IMR-90 (cell line): ENCODE measurements at places on chromosomes 1 and 21. TPM values are rescaled to one million over a fixed set of nuclear protein-coding genes. Genes with fewer than 3 reads are reported as not detected.

DNA sequence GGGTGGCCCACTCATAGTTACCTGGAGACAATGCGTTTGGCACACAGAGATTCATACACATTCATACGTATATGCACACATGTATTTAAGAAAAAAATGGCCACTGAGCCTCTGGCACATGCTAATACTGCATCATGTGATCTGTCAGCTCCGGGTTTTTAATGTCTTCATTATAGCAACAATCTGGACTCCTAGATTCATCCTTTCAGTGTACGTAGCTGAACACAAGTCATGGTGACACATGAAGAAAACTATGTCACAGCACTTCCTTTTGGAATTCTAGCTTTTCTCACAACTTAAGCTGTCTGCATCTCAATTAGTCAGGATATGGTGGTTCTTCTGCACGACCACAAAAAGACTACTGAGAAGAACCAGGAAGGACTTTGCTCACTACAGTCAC, 24.7 kb downstream of the HSF2BP start:
- H3K4me3 ChIP-seq, result no peak overlapping the region
- H3K27me3 ChIP-seq, result no peaks in the 10 kb centered on the region
- H3K27ac ChIP-seq, result no peak overlapping the region
- H3K4me1 ChIP-seq, result peaks cover 8% of the 10 kb centered on the region
- H3K36me3 ChIP-seq, result no peaks in the 10 kb centered on the region
- peak; percentile 25 for DNase-seq

The KIFAP3 gene
- total RNA-seq, result 10.9 and 22.2 TPM in 2 replicates

DNA sequence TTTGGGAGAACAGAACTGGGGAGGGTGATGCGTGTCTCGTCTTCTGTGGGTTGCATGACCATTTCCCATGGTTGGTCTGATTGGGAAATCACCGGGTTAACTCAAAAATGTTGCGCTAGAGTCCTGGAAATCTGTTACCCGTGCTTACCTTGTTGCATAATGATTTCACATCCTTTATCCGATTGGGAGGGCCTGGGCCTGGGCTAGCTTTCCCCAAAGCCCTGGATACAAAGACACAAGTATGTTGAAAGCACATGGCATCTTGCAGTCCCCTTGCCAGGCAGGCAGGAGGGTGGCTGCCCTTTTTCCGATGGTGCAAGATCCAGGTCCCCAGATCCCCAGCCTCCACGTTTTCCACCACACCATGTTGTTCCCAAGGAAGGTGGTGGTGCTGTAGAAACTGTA, 582 bp downstream of the TRPM2 start:
- no peak overlapping the region for H3K4me3 ChIP-seq
- no peaks in the 10 kb centered on the region for H3K4me1 ChIP-seq
- no peaks in the 10 kb centered on the region for H3K36me3 ChIP-seq
- no peak overlapping the region for H3K27ac ChIP-seq
- peaks cover 43% of the 10 kb centered on the region for H3K27me3 ChIP-seq

- H3K27ac ChIP-seq, result no peak overlapping the region
- no peak for DNase-seq
- H3K4me3 ChIP-seq, result no peak overlapping the region
- no peaks in the 10 kb centered on the region for H3K27me3 ChIP-seq
These were observed 36.7 kb downstream of the CRB1 start for GRCh38 chr1:197304638-197305200.

The SYPL2 gene
- total RNA-seq, result under 0.01 TPM in 2 replicates

The VAV3 gene
- 0.18 and 0.28 TPM in 2 replicates for total RNA-seq

The PMVK gene
- total RNA-seq, result 7.2 and 9.0 TPM in 2 replicates

- no peaks in the 10 kb centered on the region for H3K4me1 ChIP-seq
- no peak overlapping the region for H3K4me3 ChIP-seq
- H3K36me3 ChIP-seq, result no peaks in the 10 kb centered on the region
- peaks cover 38% of the 10 kb centered on the region for H3K27me3 ChIP-seq
- H3K27ac ChIP-seq, result no peak overlapping the region
These were observed 34.7 kb upstream of the PDE9A start for GRCh38 chr21:42618707-42619102.

The ARPC5 gene
- total RNA-seq, result 212 and 361 TPM in 2 replicates

DNA sequence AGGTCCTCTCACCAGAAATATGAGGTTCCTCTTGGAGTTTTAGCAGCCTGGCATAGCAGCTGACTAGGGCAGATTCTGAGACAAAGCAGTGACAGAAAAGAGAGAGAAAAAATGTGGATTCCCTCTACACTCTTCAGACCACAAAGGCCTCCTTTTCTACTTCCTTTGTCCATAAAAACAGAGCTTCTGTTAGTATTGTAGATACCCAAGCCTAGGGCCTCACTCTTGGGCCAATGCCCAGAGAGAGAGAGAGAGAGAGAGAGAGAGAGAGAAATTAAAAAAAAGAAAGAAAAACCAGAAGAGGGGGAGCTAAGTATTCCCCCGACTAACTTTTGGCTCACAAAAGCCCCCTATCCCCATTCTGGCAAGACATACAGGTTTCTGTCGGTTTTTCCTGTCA, 2.4 kb upstream of the ZRANB2 start:
- no peaks in the 10 kb centered on the region for H3K36me3 ChIP-seq
- H3K27me3 ChIP-seq, result no peaks in the 10 kb centered on the region
- H3K4me3 ChIP-seq, result no peak overlapping the region
- H3K27ac ChIP-seq, result no peak overlapping the region
- no peak for DNase-seq
- peaks cover 6% of the 10 kb centered on the region for H3K4me1 ChIP-seq

The SPRR4 gene
- total RNA-seq, result not detected in 2 replicates

The AMY1C gene
- total RNA-seq, result not detected in 2 replicates

- H3K4me1 ChIP-seq, result no peaks in the 10 kb centered on the region; the same call in 1 of the 2 replicates
- no peak overlapping the region for H3K27ac ChIP-seq
- no peaks in the 10 kb centered on the region for H3K27me3 ChIP-seq
- peak; percentile 35 for DNase-seq
- H3K36me3 ChIP-seq, result no peaks in the 10 kb centered on the region
- no peak overlapping the region for H3K4me3 ChIP-seq
These were observed 20.0 kb upstream of the CAP1 start for GRCh38 chr1:40020447-40021085.

- no peak overlapping the region for H3K27ac ChIP-seq
- H3K4me3 ChIP-seq, result no peak overlapping the region
- no peaks in the 10 kb centered on the region for H3K4me1 ChIP-seq
- no peaks in the 10 kb centered on the region for H3K27me3 ChIP-seq
These were observed 28.8 kb downstream of the CYYR1 start for GRCh38 chr21:26544201-26544775.

DNA sequence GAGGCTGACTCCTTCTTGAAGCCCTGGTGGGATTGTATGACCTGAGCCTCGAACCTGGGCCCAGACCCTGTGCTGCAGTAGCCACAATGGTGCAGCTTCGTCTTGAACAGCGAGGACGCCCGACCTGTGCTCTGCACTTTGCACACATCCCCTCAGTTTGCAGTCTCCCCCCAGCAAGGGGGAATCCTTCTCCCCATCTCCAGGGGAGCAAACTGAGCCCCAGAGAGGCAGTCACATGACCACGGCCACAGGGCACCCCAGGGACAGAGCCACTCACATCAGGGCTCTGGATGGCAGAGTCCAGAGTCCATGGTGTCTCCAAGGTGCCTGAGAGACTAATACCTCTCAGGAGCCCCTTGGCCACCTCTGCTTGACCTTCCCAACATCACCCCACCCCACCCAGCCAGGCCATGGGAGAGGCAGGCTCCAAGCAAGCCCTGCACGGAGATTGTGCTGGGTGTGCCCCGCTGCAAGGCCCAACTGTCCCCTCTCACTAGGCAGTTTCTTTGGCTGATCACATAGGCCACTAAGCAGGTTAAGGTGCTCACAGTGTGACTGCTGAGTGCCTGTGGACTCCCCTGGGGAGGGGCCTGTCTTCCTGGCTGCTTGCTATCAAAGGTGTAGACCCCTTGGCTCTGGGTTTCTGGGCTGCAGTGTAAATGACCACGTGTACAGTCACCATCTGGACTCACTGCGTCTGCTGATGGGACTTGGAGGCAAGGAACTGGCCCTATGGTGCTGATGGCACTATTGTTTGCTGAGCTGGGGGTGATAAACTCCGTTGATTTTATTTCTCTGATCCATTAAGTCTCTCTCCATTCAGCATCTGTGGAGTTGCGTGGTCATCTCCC, 398.1 kb downstream of the MATN1 start:
- no peak overlapping the region for H3K4me3 ChIP-seq
- H3K4me1 ChIP-seq, result no peaks in the 10 kb centered on the region
- no peak for DNase-seq

DNA sequence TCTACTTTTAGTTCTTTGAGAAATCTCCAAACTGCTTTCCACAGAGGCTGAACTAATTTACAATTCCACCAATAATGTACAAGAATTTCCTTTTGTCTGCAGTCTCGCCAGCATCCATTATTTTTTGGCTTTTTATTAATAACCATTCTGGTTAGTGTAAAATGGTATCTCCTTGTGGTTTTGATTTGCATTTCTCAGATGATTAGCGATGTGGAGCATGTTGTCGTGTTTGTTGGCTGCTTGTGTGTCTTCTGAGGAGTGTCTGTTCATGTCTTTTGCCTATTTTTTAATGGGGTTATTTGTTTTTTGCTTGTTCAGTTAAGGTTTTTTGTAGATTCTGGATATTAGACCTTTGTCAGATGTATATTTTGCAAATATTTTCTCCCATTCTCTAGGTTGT, 131.5 kb downstream of the MAST2 start:
- no peak for DNase-seq
- no peaks in the 10 kb centered on the region for H3K27me3 ChIP-seq
- peaks cover 3% of the 10 kb centered on the region; the same call in 1 of the 2 replicates for H3K4me1 ChIP-seq
- H3K36me3 ChIP-seq, result no peaks in the 10 kb centered on the region
- no peak overlapping the region for H3K27ac ChIP-seq

The FAM72B gene
- 1.6 and 2.8 TPM in 2 replicates for total RNA-seq

The TTC34 gene
- under 0.01 TPM in 2 replicates for total RNA-seq

GRCh38 chr1:103416681-103417286, 108.7 kb upstream of the RNPC3 start:
- DNase-seq, result peak; percentile 1
- H3K4me1 ChIP-seq, result no peaks in the 10 kb centered on the region
- no peaks in the 10 kb centered on the region for H3K36me3 ChIP-seq
- H3K27ac ChIP-seq, result no peak overlapping the region
- H3K4me3 ChIP-seq, result no peak overlapping the region
- H3K27me3 ChIP-seq, result no peaks in the 10 kb centered on the region

DNA sequence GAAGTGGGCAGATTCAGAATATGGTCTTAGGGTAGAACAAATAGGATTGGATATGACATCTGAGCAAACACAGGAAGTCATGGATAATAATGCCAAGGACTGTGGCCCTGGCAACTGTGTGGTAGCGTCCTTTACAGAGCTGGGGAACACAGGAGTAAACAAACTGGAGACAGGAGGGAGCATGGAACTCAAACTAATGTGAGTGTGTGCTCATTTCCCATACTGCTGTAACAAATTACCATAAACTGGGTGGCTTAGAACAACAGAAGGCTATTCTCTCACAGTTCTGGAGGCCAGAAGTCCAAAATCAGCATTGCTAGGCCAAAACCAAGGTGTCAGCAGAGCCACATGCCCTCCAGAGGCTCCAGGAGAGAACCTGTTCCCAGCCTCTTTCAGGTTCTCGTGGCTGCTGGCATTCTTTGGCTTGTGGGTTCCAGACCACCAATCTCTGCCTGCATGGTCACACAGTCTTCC, 106.4 kb downstream of the TGFBR3 start:
- H3K4me1 ChIP-seq, result peaks cover 20% of the 10 kb centered on the region
- no peak for DNase-seq
- H3K27ac ChIP-seq, result no peak overlapping the region
- no peak overlapping the region for H3K4me3 ChIP-seq
- no peaks in the 10 kb centered on the region for H3K27me3 ChIP-seq

GRCh38 chr1:82160903-82161302, 360.2 kb downstream of the ADGRL2 start:
- no peaks in the 10 kb centered on the region for H3K4me1 ChIP-seq
- no peaks in the 10 kb centered on the region for H3K36me3 ChIP-seq
- no peaks in the 10 kb centered on the region for H3K27me3 ChIP-seq
- no peak for DNase-seq

DNA sequence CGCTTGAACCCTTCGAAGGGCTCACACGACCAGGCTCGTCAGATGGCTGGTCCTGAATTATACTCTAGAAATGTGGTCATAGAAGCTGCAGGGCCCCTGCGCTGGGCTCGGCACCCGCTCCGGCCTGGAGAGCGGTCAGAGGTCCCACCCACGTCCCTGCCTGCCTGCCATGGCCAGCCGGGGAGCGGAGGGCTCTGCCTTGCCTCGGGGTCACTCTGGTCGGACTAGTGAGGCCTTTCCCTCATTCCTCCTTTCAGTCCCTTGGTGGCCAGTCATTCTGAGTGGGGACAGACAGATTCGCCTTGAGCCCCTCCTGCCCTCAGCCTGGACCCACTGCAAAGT, 529 bp upstream of the MARCKSL1 start:
- DNase-seq, result no peak
- H3K4me3 ChIP-seq, result peak overlapping the region; percentile 85
- peaks cover 27% of the 10 kb centered on the region for H3K36me3 ChIP-seq
- no peaks in the 10 kb centered on the region for H3K27me3 ChIP-seq
- no peak overlapping the region for H3K27ac ChIP-seq

The ELF3 gene
- under 0.01 TPM in 1 of 2 replicates, not detected in the other for total RNA-seq

GRCh38 chr1:217534566-217534965, 96.3 kb downstream of the GPATCH2 start:
- H3K4me1 ChIP-seq, result no peaks in the 10 kb centered on the region
- H3K4me3 ChIP-seq, result no peak overlapping the region

DNA sequence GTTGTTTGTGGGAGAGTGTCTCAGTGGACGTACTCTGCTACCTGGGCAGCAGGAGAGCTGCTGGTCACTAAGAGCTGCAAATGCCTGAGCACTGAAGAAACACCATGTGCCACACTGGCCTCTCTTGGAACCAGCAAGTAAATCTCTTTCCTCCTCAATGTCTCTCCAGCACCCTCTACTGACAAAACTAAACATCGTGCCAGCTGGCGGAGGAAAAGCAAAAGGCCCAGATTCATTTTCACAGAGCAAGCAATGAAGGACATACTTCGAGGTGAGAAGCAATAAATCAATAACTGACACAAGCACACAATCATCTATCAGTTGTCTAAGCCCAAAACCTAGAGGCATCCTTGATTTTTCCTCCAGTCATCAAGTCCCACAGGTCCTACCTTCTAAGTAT, 78.1 kb downstream of the RERE start:
- peak overlapping the region; percentile 38 for H3K27ac ChIP-seq
- H3K4me1 ChIP-seq, result peaks cover 13% of the 10 kb centered on the region
- DNase-seq, result no peak
- 0 out of 2 replicates have a peak, but pooled peaks cover 2% of the 10 kb centered on the region for H3K36me3 ChIP-seq

DNA sequence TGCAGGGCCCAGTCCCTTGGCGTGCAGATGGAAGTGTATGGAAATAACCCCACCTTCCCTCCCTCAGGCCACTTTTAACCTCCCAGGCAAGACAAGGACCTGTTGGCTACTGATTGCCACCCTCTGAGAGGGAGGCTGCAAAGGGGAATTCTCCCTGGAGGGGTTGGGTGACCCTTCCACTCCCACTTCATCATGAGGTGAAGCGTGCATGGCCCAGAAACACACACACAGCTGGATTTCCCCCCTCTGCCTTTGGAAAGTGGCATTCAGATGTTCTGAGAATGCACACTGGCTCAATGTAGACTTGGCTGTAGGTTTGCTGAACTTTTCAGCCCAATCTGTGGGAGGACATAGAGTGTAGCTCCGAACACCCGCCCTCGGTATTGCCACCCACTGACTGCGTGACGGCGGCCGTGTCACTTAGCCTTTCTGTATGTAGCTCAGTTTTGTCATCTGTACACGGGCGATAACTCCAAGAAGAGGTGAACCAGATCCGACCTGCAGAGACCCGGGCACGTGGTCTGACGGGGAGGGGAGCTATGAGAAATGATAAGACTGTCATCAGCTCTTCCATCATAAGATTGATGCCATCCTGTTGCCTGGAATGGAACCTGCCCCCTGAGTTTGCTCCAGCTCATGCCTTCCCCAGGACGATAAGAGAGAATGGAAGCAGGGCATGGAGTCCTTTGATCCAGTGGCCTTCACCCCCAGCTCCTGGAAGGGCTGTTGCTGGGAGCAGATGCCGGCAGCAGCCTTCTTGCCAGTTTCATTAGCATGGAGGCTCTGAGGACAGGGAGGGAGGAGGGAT, 19.3 kb downstream of the MIIP start:
- H3K4me3 ChIP-seq, result no peak overlapping the region
- peaks cover 4% of the 10 kb centered on the region for H3K4me1 ChIP-seq
- no peaks in the 10 kb centered on the region for H3K36me3 ChIP-seq
- H3K27ac ChIP-seq, result no peak overlapping the region
